Hypothalamus (tissue), 51 donors: ENCODE measurements at places on chromosomes 11 and 22.

DNA sequence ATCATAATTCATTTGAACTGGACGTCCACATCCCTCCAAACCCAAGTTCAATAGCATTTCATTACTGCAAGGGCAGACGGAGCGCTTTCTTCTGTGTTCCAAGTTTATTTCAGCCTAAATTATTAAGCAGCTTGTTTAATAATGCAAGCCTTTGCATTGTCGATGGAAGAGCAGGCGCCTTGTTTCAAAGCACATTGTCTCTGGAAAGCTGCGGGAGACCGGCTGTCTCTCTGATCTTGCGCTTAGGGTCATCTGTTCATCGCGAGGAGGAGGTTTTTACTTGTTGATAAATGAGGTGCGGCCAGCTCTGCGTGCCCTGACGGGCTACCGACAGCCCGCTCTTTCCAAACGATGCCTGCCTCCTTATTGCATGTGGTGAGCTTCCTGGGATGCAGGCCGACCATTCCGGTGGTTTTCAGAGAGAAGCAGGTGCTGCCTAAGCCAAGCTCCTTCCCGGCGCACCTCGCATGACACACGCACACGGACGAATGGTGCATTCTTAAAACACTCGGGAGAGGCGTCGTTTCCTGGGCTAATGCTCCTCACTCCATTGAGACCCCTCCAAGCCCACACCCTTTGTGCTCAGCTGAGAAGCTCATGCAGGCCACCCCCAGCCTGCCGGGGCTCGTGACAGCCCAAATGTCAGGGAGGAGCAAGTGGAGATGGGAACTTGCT is 456.9 kb downstream of the BRD1 start:
- DNase-seq, result no peak

DNA sequence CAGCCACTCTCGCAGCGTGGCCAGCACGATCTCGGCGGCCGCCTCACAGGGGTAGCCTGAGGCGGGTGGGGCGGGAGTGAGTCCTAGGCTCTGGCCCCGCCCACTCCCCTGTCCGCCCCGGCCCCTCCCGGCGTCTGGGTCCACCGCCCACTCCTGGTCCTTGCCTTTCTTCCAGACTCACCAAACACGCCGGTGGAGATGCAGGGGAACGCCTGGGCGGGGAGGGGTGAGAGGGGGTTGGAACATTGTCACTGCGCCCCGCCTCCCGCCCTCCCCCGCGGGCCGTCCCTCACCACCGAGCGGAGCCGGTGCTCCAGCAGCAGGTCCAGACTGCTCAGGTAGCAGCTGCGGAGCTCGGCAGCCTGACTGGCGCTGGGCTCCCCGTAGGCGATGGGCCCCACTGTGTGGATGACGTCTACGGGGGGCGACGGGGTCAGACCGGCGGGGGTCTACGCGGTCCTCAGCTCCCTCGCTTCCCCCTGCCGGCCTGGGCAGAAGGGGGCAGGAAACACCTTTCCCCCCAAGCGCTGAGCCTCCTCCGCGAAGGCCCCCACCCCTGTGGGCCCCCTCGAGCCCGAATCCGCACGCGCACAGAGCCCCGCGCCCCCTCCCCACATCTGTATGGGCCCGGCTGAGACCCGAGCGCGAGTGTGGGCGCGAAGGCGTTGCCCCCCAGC is 13.2 kb downstream of the OTUB1 start:
- DNase-seq, result peak; percentile 11

GRCh38 chr11:73402834-73403185 is 26.6 kb downstream of the RELT start:
- no peak for DNase-seq

DNA sequence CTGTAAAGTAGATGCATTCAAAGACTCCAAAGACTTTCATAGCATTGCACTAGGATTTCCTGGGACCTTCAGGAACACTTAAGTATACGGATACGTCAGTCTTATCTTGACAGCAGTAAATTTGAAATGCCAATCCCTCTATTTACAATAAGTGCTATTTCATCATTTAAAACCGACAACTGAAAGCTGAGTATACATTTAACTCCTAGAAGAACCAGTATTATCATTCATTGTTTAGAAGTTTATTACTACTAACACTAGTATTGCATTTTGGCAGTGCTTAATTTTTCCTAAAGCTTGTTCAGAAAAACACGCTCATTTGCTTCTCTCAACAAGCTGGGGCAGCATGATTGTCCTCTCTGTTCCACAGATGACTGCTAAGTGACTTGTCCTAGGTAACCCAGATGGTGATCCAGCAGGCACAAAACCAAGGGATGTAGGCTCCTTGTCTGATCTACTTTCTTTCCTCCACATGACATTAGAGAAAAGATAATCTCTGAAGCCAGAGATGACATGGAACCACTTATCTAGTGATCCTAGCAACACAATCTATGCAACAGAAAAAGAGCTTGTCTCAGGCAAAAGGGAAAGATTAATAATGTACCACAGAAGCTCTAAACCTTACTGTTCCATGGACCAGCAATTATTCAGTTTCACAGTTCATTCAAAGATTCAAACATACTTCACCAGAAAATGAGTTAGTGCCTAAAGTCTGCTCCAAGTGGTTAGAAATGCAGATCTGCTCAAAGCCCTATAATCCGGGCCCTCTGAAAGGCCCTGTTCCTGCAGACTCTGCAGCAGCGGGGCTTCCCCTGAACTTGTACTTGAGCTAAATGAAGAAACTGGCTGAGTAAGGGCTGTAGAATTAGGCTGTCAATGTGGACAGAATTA is 5.2 kb downstream of the MAML2 start:
- no peak for DNase-seq

- no peak for DNase-seq
Measured at GRCh38 chr11:43997022-43997660, 50.6 kb upstream of the ACCSL start.

- no peak for DNase-seq
Measured at GRCh38 chr22:29427176-29427760, 11.1 kb upstream of the RFPL1 start.

- no peak for DNase-seq
Measured at GRCh38 chr11:75023446-75024067, 34.8 kb downstream of the NEU3 start.

DNA sequence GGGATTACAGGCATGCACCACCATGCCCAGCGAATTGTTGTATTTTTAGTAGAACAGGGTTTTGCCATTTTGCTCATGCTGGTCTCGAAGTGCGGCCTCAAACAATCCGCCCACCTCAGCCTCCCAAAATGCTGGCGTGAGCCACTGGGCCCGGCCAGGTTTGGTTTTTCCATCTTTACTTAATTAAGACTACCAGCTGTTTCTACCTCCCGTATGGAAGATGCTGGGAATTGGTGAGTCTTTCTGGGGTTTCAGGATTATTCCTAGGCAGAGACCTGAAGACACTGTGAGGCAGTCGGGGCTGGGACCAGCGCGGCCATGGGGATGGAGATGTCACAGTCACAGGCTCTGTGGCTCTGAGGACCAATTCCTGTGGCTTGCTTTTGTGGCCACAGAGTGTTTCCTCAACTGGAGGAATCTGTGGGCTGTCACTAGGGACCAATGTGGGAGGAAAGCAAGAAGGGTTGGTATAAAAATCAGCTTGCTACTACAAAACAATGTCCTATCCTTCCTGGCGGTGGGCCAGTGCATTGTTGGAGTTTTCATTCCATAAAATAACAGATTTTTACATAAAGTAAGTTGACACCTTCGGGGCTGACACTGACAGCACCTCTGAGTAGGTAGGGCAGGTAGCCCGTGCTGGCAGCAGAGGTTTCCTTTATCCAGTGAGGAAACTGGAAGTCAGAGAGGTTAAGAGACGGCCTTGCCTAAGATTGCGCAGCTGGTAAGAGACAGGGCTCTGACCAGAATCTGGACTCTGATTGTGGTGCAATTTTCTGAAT is 8.4 kb upstream of the FTH1 start:
- no peak for DNase-seq

GRCh38 chr11:120182372-120182771 is 28.5 kb upstream of the OAF start:
- DNase-seq, result no peak

- no peak for DNase-seq
Measured at GRCh38 chr11:64591257-64592233, 525 bp downstream of the SLC22A12 start.

DNA sequence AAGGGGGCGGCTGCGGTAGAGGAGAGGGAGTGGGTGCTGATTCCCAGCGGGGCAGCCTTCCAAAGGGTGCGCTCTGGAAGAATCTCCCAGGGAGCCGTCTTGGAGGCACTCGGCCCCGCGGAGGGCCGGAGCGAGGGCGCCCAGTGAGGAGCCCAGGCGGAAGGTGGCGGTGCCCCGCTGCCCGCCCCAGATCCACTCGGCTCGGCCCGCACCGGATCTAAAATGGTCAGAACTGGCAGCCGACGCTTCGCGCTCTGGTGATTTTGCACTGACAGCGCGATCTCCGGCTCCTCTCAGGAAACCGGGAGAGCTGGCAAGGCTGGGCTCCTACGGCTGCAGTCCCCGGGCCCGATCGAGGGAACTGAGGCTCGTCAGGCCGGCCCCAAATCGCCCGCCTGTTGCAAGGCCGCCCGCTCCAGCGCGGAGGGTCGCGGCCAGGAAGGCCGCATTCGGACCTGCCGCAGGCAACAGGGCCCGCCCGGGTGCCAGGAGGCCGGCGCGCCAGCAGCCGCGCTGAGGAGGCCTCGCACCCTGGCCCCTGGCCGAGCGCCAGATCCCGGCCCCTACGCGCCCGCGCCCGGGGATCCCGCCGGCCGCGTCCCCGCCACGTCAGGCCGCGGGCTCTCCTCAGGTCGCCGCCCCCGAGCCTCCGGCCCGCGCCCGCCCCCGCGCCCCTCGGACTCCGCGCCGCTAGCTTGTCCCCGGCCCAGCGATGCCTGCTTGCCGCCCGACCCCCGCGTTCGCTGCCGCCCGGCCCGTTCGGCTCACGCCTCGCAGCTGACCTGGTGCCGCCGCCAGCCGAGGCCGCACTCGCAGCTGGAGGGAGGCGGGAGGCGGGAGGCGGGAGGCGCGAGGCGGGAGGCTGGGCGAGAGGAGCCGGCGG is at the start of gene KLHL22:
Gene KLHL22, minus strand, starts transcription at position 818 of the 883 bp plus-strand sequence. CDS start 6,584 bp downstream, outside the sequence.
- peak; percentile 49 for DNase-seq

GRCh38 chr11:85826116-85826855 is 15.3 kb upstream of the SYTL2 start:
- DNase-seq, result peak; percentile 7

GRCh38 chr11:46391578-46392420 is at the start of gene CHRM4:
Gene CHRM4, minus strand, starts transcription at chr11:46391776. Its CDS starts 5,219 bp downstream, at chr11:46386557.
- no peak for DNase-seq

GRCh38 chr11:10701982-10702381 is 8.4 kb upstream of the IRAG1 start:
- DNase-seq, result no peak

GRCh38 chr11:115148691-115149090 is 355.5 kb downstream of the CADM1 start:
- no peak for DNase-seq

DNA sequence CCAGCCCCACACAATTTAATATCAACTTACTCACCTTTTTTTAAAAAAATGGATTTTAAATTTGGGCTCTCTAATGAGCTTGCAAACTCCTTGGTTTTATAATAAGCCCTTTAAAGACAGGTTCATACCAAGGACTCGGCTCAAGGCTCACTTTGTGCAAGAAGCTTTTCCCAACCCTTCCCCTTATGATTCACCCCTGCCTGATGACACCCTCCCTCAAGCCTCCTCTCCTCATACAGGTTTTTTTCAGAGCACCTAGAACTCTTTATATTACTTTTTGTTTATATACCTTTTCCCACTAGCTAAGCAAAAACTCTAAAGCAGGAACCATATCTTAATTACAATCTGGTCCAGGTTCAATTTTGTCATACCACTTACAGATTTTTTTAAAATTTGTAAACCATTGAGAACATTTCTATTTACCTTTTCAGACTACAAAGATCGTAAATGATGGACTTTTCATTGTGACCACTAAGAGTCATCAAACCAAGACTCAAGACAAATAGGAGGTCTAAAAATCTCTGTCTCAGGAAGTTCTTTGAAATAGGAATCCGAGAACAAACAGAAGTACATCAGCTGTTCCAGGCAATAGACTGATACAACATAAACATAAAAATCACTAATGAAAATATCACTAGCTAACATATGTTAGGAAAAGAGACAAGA is 13.1 kb upstream of the EXPH5 start:
- DNase-seq, result no peak

GRCh38 chr11:1308743-1309497 is 512 bp downstream of the TOLLIP start:
- DNase-seq, result no peak

GRCh38 chr11:2599561-2600189 is 100.1 kb downstream of the KCNQ1OT1 start:
- DNase-seq, result no peak

- no peak for DNase-seq
Measured at GRCh38 chr11:20367313-20367948, 3.9 kb downstream of the HTATIP2 start.

DNA sequence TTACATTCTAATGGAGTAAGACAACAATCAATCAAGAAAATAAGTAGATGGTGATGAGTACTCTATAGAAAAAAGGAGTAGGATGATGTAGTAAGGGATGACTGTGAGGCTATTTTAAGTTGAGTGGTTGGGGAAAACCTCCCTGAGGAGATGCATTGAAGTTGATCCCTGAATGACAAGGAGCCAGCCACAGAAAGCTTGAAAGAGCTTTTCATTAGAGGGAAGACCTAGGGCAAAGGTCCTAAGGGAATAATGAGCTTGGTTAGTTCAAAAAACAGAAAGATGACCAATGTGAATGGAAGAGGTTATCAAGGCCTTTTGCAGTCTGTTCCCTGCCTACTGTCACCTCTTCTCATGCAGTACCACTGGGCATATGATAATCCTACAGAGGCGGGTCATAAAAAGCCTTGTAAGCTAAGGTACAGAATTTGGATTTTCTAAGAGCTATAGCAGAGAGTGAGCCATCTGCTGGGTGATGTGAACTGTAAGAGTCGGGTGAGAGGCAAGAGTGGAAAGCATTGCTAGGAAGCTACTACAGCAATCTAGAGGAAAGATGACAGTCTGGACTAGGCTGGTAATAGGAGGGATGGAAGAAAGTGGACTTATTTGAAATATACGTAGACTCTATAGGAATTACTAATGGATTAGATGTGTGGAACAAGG is 3.1 kb downstream of the PPP2R1B start:
- no peak for DNase-seq

DNA sequence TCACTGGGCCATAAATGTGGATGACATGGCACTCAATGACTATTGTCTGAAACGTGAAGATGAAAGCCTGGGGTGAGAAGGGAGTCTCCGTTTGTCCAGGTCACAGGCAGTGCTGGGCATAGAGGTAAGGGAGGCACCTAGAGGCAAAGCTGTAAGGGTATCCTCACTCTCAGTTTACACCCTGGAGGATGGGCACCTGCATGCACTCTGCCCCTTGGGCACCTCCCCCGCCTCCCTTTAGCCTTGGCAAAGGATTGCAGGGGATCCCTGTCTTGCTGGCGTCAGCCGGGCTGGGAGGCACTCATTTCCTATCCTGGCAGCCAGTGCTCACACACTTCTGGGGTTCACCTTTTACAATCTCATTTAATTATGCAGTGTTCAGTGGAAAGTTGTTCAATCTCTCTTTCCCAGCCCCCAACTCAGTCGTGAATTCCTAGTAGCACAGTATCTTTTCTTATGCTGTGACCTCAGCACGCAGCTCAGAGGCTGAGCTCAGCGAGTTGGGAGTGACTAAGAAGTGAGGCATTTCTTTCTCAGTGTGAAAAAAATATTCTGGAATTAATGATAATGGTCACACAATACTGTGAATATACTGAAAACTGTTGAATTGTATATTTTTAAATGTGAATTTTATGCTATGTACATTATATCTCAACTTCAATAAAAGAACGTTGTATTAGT is 866.6 kb downstream of the BRD1 start:
- DNase-seq, result no peak
